ENCODE measurements at places on chromosomes 5 and 9. TPM values are rescaled to one million over a fixed set of nuclear protein-coding genes. Genes with fewer than 3 reads are reported as not detected.

Gene TRIP13
- total RNA-seq = 0.85 TPM

Gene CETN3
- 17.7 TPM for total RNA-seq

- DNase-seq = no peak
Observed at GRCh38 chr5:65730910-65731309, 8.9 kb downstream of the NLN start.

DNA sequence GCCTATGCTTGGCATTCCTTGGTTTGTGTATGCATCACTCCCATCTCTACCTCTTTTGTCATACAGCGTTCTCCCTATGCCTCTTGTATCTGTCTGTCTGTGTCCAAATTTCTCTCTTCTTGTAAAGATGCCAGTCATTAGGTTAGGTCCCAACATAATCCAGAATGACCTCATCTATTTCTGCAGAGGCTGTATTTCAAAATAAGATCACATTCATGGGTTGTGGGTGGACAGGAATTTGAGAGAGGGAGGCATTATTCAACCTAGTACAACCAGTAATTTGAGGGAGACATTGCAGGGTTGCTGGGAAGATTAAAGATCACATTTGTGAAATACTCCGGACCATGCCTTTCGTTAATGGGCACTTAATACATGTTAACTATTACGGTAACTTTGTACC is 155.0 kb downstream of the MAN2A1 start:
- no peak for DNase-seq

GRCh38 chr5:57042524-57042931 is 90.6 kb upstream of the MIER3 start:
- DNase-seq = no peak

GRCh38 chr9:82784589-82784988 is 278.4 kb downstream of the RASEF start:
- DNase-seq = no peak

DNA sequence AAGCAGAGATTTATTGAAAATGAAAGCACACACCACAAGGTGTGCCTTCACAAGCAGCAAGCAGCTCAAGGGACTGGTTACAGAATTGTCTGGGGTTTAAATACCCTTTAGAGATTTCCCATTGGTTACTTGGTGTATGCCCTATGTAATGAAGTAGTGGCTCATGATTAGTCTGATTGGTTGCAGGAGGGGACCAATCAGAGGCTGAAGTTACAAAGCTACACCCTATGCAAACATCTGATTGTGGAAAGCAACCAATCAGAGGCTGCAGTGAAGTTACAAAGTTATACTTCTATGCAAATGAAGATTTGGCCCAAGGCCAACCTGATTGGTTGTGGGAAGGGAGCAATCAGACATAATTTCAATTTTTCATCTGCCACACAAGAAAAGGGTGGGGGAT is 119.9 kb downstream of the C9orf152 start:
- DNase-seq = no peak

DNA sequence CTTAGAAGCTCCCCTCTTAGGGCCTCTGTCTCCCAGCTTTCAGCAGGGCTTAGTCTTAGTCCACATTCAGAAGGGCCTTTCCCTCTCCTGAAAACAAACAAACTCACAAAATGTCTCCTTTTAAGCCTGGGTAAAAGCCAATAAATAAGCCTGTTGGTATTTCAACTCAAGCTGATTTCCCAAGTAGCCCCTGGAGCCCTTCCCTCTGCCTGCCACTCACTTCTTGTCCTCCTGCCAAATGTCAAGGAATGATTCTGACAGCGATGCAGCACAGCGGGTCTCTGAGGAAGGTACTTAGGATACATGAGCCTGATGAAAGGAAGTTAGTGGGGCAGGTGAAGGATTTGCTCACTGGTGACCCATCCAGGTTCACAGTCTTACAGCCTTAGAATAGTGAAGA is 210.5 kb downstream of the PJA2 start:
- no peak for DNase-seq

- DNase-seq = no peak
Observed at GRCh38 chr5:102955488-102955887, 164.4 kb downstream of the GIN1 start.

GRCh38 chr9:118594428-118594827 is 774.8 kb downstream of the BRINP1 start:
- no peak for DNase-seq

- no peak for DNase-seq
Observed at GRCh38 chr5:68368311-68369022, 152.9 kb downstream of the PIK3R1 start.

DNA sequence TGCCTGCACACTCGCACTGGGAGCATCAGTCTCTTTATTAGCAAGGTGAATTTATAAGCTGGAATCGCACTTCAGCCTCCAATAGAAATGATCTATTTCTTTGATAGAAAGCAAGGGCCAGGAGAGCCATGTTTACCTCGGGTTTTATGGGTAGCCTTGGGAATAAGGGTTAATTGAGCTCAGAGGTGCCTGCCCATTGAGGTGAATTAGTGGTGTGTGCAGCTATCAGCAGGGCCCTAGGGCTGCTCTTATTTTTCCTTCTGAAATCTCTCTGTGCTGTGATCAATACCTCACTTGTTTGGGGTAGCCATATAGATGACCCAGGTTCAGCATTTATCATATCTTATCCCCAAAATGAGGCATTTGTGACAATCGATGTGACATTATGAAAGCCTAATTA is 297.8 kb downstream of the EBF1 start:
- DNase-seq = no peak

GRCh38 chr9:18568973-18569372 is 95.0 kb downstream of the ADAMTSL1 start:
- no peak for DNase-seq

- DNase-seq = no peak
Observed at GRCh38 chr5:107100121-107100520, 570.6 kb downstream of the EFNA5 start.

Data from heart right ventricle (tissue), 16 donors.